ENCODE measurements at places on chromosomes 16 and 17.

DNA sequence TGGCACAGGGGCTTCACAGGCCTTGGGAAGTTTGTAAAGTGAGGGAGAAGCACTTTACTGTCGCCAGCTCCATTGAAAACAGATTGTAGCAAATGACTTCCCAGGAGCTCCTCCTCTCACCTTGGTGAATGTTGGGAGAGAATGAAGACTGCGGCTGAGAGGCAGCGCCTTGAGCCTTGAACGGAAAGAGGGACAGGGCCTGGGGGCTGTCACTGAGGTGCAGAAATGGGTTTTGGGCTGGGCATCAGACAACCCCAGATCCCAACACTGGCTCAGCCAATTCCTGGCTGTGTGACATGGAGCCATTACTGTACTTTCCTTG lies 603 bp upstream of the MRTFB start:
- DNase-seq = no peak

DNA sequence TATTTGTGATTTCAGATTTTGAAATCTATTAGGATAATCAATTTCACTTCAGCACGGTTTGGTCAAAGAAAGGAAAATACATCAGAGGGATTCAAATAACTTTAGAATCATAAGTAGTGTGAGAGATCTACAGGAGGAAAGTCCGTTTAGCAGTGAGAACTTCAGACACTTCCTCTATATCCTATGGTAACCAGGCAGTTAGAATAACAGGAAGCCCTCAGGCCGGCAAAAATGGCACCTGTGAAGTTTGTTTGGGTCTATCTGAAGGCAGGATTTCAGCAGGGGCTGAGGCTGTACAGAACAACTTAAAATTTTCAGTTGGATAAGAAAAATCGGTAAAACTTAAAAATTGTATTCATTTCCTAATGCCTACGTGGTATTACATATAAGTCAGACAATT lies 24.9 kb downstream of the KCNJ16 start:
- DNase-seq = no peak

DNA sequence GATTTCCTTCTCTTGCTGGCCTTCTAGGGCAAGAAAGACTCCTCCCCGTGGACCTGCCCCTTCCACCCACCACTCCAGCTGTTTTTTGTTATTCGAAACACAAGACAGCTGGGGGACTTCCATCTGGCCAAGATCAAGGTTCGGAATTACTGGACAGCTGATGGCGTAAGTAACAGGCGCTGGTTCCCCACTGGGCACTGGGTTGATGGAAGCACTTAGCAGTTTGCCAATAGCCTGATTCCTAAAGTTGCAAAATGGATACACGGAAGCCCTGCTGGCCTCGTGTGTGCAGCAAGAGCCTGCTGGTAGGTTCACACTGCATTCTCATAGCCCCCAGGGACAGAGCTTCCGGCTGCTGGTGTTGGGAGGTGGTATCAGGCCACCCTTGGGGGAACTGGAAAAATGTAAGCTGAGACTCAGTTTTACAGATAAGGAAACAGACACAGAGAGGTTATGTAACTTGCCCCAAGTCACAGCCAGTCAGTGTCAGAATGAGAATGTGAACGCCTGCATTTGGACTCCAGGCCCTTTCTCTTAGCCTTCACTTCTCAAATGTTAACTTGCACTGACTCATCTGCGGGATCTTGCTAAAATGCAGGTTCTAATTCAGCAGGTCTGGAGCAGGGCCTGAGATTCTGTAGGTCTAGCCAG lies 171.7 kb downstream of the KATNIP start:
- DNase-seq = no peak

GRCh38 chr16:53865494-53865863 lies 161.5 kb downstream of the FTO start:
- peak; percentile 51 for DNase-seq

GRCh38 chr16:14486520-14487303 lies 143.3 kb downstream of the PARN start:
- peak; percentile 29 for DNase-seq

DNA sequence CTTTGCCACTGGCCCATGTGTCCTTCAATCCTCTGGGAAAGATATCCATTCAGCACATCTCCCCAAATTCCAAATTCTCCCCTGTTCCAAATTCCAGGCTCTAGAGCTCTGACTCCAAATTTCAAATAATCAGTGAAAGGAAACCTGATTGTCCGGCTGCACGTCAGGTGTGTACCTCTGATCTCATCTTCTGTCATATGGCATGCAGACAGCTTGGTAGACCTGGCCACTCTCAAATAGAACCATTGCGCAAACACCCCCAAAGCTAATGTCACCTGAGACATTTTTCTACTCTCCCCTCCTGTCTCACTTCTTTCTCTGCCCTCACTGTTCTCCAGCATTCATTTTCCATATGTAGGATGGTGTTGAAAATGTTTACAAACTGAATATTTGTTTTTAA lies 337.0 kb upstream of the DYNLRB2 start:
- no peak for DNase-seq

GRCh38 chr16:1347286-1347855 lies 4.3 kb downstream of the TSR3 start:
- no peak for DNase-seq

DNA sequence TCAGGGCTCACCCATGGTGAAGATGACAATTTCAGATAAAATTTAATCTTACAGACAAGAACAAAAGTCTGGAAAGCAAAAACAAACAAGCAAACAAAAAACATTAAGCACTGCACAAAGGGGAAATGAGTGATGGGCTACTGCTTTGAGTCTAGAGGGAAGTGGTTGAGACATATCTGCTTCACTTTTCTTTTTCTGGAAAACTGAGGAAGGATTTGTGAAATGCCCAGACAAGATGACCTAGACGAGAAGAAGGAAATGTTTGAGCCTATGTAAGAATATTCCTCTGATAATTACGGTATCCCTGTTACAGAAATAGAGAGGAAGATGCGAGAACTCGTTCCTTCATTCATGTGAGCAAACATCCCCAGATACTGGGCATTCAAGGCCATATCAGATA lies 11.5 kb upstream of the HYDIN start:
- DNase-seq = peak; percentile 22

DNA sequence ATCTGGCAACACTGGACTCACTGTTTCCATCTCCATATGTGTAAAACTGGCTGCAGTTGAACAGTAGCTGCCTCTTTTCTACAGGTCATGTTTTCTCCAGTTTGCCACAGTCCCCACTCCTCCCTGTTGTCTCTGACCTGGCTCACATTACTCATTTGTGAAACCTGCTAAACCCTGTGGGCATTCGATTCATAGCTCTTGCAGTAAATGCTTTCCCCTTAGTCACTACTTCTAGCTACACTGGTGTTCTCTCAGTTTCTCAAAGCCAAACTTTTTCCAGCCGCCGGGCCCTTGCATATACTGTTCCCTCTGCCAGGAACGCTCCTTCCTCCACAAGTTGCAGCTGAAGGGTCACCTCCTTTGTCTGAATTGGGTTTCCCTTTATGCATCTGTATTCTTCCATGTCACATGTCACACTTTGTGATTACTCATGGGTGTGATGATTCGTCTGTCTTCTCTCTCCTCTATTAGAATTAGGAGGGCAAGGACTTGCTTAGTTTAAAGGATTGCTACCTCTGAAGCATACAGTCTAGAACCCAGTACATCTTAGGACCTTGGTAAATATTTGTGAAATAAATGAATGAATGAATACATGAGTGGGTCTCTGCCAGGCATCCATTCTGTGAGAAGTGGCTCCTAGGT lies 15.0 kb upstream of the MT4 start:
- DNase-seq = peak; percentile 22

DNA sequence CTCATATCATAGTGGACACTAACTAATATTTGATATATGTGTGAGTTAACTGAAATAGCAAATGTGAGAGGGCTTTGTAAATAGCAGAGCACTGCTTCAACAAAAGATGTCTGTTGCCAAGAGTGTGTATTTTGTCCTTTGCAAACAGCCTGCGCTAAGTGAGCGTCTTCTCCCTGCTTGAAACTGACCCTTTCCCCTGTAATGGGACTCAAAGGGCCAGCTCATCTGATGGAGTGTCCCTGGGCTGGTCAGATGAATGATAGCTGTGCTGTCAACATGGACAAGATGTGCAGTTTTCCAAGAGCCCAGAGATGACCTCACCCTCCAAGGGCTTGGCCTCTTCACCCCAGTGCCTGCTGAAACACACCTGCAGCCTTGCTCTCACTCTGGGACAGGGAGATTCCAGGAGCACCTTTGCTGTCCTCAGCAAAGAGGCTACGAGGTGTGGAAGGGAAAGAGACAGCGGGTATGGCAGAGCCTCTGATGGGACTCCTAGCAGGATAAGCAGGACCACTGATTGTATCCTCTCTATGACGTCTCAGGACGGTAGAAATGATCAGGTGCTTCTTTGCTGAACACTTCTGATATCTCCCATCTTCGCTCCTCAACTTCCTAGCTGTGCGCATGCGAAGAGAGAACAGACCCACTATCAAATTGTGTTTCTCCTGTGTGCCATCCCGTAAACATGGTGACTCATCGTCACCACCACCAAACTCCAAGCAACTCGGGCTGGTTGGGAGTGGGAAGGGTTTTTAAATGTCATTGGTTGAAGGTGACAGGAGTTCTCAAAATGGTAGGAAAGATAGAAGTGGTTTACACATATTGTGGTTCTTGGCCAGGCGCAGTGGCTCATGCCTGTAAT lies 35.8 kb upstream of the TBX2 start:
- DNase-seq = no peak

- DNase-seq = no peak
These were observed 22.9 kb downstream of the CLUH start for GRCh38 chr17:2688351-2689342.

GRCh38 chr17:64264891-64265290 lies 1.8 kb upstream of the TEX2 start:
- DNase-seq = no peak

GRCh38 chr16:78364556-78364880 lies 265.1 kb downstream of the WWOX start:
- no peak for DNase-seq

DNA sequence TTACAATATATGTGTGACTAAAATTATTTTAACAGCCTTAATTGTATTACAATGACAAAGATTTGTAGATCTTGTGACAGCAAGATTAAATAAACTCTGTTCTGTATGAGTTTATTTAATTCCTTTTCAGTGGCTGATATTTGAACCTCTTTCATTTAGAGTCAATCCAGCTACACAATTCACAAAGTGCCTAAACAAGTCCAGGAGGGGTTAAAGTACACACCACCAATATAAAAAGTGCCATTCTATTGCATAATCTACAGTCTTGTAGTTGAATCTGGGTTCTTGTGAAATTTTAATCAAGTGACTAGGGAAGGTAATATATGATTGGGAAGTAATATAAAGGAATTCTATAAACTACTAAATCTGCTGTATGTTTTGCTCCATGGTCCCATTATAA lies 3.9 kb upstream of the NFAT5 start:
- no peak for DNase-seq

- no peak for DNase-seq
These were observed 269.8 kb downstream of the C16orf95 start for GRCh38 chr16:87047221-87048037.

DNA sequence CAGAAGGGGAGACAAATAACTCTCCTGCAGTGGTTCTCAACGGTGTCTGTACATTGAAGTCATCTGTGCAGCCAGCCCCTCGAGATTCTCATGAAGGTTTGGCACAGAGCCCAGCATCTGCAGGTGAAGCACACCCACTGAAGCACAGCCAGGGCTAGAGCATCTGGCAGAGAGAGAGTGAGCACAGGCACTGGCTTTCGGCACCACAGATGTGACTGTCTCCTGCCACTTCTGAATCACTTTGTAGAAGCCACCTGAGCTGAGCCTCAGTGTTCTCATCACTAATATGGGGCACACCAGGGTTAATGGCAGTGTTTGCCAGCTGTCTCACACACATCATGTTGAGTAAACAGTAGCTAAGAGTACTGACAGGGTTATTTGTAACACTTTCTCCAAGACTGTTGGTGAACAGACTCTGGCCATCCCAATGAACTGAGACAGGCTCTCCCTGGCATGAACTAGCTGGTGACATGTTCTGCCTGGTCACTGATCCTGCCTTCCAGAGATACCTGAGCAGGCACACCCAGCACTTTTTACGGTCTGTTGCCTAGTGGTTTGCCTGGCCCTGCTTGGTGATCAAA lies 10.9 kb downstream of the HSPB9 start:
- DNase-seq = no peak

DNA sequence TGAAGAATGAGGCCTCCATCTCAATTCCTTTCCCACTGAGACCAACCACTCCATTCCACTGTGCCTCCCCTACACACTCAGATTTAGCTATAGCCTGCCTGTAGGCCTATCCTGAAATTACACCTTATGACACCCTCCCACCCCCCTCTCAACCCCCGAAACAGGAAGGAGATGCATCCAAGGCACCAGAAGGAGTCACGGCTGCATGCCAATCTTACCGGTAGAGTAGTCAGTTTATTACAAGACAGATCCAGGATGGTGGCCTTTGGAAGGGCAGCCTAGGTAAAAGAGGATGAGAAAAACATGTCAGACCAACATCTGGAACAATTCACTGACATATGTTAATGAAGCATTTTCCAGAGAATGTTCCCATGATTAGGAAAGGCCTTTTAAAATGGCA lies 2.6 kb downstream of the LRRC59 start:
- DNase-seq = no peak

DNA sequence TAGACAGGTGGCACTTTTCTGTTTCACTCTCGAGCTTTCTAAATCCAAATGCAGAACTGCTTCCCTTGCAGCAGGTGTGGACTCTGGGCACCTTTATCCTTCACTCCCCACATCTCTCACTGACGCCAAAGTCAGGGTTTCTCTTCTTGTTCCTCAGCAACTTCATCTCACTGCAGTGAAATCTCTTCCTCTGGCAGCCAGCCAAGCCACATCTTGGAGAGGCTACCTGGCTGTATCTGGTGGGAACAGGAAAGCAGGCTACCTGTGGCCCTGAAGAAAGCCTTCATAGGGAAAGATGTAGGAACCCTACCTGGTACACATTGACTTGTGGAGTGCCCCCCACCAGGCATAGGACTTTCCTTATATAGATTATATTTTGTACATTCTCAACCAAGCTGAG lies 159.1 kb downstream of the UTP18 start:
- DNase-seq = no peak

- no peak for DNase-seq
These were observed 786.6 kb upstream of the SOX9 start for GRCh38 chr17:71334048-71334751.

DNA sequence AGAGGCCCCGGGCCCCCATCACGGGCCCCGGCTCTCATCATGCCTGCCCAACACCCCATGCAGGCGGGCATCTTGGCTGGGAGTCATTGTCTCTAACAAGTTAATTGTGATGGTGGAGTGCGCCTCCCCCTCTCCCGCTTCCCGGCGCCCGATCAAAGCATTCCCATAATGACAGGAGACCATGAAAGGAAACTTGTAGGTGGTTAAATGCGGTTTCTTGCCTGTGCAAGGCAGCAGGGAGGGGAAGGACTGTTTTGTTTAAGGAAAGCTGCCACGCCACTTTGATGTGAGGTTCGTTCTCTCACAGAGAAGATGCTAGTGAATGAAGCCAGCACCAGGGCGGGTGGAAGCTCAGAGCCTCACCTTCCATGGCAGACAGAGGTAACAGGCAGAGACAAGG lies 45.4 kb downstream of the C16orf78 start:
- no peak for DNase-seq
